ENCODE measurements at places on chromosomes 6 and 20.
A peak's percentile ranks its signal among the peaks of the same experiment; 100 is the strongest.

DNA sequence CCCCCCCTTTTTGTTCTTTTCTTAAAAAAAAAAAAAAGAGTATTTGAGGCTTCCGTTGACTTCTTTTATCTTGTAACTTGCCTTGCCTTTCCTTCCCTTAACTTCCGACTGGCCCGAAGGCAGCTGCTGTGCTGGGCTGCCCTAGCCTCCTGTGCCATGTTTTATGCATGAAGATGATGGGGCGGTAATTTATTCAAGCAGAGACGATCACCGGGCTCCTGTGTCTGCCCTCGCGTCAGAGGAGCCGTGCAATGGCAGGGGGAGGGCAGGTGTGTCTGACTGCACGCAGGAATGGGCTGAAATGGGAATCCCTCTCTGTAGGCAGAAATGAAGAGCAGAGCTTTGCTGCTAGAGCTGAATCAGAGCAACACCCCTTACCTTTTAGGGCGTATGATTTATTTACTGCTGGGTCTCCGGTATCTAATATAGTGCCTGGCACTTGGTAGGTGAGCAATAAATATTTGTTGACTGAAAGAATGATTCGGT is 106.3 kb upstream of the RIPOR2 start:
- H3K4me3 ChIP-seq: peak overlapping the region; percentile 85
- peak overlapping the region; percentile 67 for H3K27ac ChIP-seq
- no peaks in the 10 kb centered on the region for H3K27me3 ChIP-seq
- peak; percentile 58 for DNase-seq
- H3K36me3 ChIP-seq: no peaks in the 10 kb centered on the region

DNA sequence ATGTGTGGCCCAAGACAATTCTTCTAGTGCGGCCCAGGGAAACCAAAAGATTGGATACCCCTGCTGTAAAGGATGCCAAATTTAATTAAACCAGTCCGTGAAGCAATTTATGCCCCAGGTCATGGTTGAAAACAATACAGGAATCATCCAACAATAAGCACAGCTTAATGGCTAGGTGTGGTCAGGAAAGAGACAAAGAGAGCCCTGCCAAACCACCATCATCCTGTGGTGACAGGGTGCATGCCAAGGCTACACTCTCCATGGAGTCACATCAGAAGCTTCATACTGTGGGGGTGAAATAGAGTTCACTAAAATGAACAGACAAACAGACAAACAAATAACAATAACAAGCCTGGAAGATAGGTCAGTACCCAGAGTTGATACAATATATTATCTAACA is 62.7 kb downstream of the DZANK1 start:
- no peaks in the 10 kb centered on the region for H3K36me3 ChIP-seq
- DNase-seq: no peak
- H3K4me1 ChIP-seq: no peaks in the 10 kb centered on the region
- H3K4me3 ChIP-seq: no peak overlapping the region

GRCh38 chr20:62951896-62952372 is 575 bp upstream of the SLC17A9 start:
- no peak for DNase-seq
- peaks cover 37% of the 10 kb centered on the region for H3K4me1 ChIP-seq
- H3K27me3 ChIP-seq: no peaks in the 10 kb centered on the region
- H3K36me3 ChIP-seq: peaks cover 8% of the 10 kb centered on the region
- H3K4me3 ChIP-seq: no peak overlapping the region

- peaks cover 14% of the 10 kb centered on the region for H3K4me1 ChIP-seq
- peak overlapping the region; percentile 72 for H3K4me3 ChIP-seq
- H3K27me3 ChIP-seq: no peaks in the 10 kb centered on the region
- H3K27ac ChIP-seq: peak overlapping the region; percentile 75
Measured at GRCh38 chr20:35283441-35284266, 918 bp downstream of the EIF6 start.

DNA sequence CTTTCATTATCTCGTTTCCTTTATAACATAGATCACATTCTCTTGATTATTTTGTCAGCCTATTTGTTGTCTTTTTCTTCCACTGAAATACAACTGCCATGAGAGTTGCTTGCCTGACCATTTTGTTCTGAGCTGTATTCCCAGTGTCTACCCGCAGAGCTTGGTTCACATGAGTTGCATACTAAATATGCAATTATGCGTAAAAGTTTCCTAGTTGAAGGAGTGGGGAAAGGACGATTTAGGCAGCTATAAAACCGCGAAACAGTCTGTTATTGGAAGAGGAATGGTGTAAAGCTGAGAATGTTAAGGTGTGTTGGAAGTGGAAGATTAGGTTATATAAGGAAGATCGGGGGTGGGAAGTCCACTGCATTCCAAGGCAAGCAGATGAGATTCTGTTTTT is 8.8 kb downstream of the TBPL1 start:
- no peak for DNase-seq
- peaks cover 35% of the 10 kb centered on the region for H3K4me1 ChIP-seq
- H3K4me3 ChIP-seq: no peak overlapping the region

GRCh38 chr20:53943522-53944291 is 126.7 kb downstream of the BCAS1 start:
- no peak overlapping the region for H3K4me3 ChIP-seq
- H3K4me1 ChIP-seq: peaks cover 19% of the 10 kb centered on the region
- no peak overlapping the region for H3K27ac ChIP-seq
- no peaks in the 10 kb centered on the region for H3K27me3 ChIP-seq

DNA sequence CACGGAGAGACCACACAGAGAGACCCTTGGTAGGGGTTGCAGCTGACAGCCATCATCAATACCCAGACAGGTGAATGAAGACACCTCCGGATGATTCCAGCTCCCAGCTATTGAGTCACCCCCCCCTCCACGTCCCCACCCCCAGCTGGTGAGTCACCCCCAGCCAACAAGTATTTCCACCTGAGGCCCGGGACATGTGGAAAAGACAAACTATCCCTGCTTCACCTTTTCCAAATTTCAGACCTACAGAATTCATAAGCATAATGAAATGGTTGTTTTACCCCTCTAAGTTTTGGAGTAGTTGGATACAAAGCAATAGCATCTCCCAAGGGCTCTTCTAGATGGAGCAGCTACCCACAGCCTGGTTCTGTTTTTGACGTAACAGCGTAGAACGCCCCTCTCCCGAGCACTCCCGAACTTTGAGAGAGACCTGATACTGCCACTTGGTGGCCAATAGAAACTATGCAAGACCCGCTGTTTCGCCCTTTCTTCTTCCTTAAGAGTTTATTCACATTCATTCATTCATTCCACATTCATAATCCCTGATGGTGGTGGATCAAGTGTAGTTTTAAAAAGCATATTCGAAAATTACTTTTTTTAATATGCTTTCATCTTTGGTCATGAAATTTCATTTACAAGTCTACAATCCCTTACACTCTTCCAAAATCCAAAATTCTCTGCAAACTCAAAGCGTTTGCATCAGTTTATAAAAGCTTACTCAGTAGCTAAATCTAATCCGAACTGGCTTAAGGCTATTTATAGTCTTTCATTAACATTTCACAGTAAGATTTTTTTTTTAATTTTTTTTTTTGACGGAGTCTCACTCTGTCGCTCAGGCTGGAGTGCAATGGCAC is 15.1 kb upstream of the PPP1R16B start:
- H3K4me3 ChIP-seq: no peak overlapping the region
- H3K27me3 ChIP-seq: no peaks in the 10 kb centered on the region
- DNase-seq: peak; percentile 54

GRCh38 chr6:28587746-28588075 is 62.0 kb downstream of the GPX5 start:
- H3K27me3 ChIP-seq: peaks cover 51% of the 10 kb centered on the region
- DNase-seq: no peak
- H3K4me1 ChIP-seq: peaks cover 16% of the 10 kb centered on the region
- no peaks in the 10 kb centered on the region for H3K36me3 ChIP-seq
- peak overlapping the region; percentile 62 for H3K4me3 ChIP-seq

GRCh38 chr6:21902628-21903169 is 309.1 kb downstream of the SOX4 start:
- no peaks in the 10 kb centered on the region for H3K36me3 ChIP-seq
- no peak overlapping the region for H3K27ac ChIP-seq
- H3K4me1 ChIP-seq: no peaks in the 10 kb centered on the region
- no peak overlapping the region for H3K4me3 ChIP-seq

DNA sequence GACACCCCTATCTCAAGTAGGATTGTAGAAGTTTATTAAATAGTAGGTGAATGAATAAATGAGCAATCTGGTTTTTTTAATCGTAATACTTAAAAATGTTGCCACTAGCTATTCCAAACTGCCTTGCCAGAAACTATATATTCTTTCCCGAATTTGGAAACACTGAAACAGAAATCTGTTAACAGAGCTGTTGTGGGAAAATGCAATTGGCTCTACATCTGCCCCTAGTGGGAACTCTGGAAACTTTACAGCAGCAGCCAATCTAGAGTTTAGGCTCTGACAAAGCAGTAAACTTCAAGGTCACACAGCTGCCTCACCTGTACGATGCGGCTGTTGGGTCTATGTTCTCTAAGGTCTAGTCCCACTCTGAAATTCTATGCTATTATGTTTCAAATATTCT is 41.7 kb downstream of the SYNE1 start:
- no peak overlapping the region for H3K27ac ChIP-seq
- no peaks in the 10 kb centered on the region for H3K4me1 ChIP-seq
- no peak overlapping the region for H3K4me3 ChIP-seq
- H3K27me3 ChIP-seq: no peaks in the 10 kb centered on the region
- DNase-seq: no peak

GRCh38 chr20:47768016-47768824 is 17.1 kb downstream of the SULF2 start:
- H3K4me1 ChIP-seq: no peaks in the 10 kb centered on the region
- no peak for DNase-seq
- H3K27me3 ChIP-seq: no peaks in the 10 kb centered on the region
- H3K4me3 ChIP-seq: no peak overlapping the region
- H3K36me3 ChIP-seq: no peaks in the 10 kb centered on the region

DNA sequence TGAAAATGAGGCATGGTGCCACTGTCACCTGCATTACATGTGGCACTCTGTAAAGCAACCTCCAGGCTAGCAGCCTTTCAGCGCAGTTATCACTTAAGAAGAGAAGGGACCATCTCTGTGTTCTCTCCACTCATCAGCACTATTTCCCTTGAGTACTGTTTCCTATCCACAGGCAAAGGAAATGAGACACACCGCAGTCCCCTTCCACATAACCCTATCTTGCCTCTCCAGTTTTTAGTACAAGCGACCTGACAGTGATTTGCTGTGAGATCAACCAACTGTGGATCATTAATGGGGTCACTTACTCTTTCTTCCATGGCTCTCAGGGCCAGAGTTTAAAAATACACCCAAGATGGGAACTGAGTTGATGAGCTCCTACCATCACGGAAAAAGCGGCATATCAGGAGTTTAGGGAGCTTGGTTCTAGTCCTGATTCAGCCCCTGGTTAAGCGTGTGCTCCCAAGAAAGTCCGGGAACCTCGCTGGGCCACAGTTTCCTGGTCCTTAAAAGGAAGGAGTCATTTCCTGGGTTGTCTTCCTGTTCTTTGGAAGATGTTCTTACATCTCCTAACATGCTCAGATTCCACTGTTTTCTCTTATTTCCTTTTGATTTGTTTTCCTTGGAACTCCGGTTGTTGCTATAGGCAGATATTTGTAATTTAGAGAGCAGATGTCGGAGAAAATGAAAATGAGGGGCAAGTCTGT is 27.3 kb downstream of the PRDM1 start:
- H3K27me3 ChIP-seq: no peaks in the 10 kb centered on the region
- peaks cover 73% of the 10 kb centered on the region for H3K4me1 ChIP-seq
- H3K4me3 ChIP-seq: peak overlapping the region; percentile 17
- no peak for DNase-seq
- no peak overlapping the region for H3K27ac ChIP-seq

GRCh38 chr20:6632187-6632586 is 135.3 kb upstream of the BMP2 start:
- H3K36me3 ChIP-seq: no peaks in the 10 kb centered on the region
- H3K4me1 ChIP-seq: no peaks in the 10 kb centered on the region
- H3K27ac ChIP-seq: no peak overlapping the region
- no peak for DNase-seq

DNA sequence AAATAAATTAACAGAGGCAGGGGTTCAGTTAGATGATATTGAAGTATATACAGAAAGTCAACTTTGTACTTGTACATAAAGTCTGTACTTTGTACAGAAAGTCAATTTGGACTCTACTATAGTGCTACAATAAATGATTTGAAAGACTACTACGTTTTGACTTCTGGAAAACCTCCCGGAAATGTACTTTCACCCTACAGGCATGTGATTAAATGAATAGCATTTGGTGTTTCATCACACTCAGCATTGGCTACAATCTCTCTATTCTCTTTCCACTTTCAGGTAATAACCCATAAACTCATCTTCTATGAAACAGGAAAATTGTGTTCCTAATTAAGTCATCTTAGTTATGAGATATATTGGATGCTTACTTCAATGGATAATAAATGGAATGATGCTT is 25.6 kb upstream of the MC3R start:
- no peaks in the 10 kb centered on the region for H3K36me3 ChIP-seq
- DNase-seq: no peak
- no peak overlapping the region for H3K27ac ChIP-seq
- H3K4me1 ChIP-seq: no peaks in the 10 kb centered on the region
- H3K27me3 ChIP-seq: no peaks in the 10 kb centered on the region

DNA sequence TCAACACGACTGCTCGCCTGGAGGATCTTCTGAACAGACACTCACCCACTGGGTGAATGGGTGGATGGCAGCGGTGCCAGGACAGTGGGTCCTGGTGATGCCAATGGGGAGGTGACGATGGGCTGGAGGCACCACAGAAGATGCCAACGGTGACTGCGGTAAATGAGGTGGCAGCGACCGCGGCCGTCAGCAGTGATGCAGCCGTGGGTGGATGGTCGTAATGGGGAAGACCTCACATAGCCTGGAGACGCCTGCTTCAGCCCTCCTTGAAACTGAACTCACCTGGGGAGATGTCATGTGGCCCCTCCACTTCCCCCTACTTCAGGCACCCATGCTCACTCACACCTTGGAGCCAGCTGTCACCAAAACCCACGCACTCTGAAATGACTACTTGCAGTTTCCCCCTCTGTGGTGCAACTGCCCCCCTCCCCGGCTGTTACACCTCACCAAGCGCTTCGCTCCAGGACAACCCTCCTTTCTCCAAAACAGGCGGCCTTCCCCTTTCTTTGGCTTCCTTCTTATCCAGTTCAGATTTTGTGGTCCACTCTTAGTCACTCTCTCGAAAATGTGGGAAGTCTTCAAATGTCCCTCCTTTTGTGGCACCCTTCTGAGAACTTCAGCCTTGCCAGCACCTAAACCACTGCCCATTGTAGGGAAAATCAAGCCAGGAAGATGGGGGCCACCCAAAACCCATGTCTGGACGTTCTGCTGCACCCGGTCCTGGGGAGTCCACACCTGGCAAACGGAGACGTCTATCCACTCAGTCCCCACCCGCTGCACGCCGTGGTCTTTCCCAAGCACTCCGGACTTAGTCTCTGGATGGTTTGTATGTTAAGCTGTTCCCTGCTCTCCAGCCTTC is 10.4 kb upstream of the ABHD16B start:
- peaks cover 16% of the 10 kb centered on the region for H3K4me1 ChIP-seq
- DNase-seq: no peak
- H3K27ac ChIP-seq: no peak overlapping the region
- no peak overlapping the region for H3K4me3 ChIP-seq

Measured in CD8-positive, alpha-beta memory T cell (primary cell).